ENCODE measurements at places on chromosomes 5 and 9.

DNA sequence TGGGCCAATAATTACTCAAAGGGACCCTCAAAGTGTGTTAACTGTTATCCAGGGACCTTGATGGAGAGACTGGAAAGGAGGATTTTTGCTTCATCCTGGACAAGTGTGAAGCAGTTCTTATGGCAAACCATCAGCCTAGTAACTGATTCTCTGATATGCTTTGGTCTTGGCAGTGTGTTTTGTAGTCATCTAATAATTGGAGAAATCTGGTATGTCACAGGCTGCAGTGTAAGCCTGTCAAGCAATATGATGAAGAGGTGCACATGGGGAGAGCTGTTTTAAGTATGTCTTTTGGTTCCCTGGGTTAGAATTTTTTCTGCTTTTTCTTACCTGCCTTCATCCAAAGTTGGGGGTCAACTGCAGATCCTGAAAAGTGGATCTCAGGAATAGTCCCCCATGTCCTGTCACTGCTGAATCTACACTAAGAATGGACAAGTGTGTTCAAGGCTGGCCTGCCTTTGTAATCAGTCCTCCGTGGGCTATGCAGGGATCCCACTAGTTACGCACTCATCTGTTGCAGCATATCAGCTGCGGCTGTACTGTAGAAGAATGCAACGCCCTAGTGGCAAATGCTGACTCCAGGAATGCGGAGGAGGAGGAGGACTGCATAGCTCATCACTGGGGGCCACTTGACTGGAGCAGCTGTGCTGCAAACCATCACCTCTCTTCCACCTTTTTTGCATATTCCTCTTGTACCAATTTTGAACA, 1.9 kb downstream of the SPTAN1 start:
- no peak for DNase-seq

DNA sequence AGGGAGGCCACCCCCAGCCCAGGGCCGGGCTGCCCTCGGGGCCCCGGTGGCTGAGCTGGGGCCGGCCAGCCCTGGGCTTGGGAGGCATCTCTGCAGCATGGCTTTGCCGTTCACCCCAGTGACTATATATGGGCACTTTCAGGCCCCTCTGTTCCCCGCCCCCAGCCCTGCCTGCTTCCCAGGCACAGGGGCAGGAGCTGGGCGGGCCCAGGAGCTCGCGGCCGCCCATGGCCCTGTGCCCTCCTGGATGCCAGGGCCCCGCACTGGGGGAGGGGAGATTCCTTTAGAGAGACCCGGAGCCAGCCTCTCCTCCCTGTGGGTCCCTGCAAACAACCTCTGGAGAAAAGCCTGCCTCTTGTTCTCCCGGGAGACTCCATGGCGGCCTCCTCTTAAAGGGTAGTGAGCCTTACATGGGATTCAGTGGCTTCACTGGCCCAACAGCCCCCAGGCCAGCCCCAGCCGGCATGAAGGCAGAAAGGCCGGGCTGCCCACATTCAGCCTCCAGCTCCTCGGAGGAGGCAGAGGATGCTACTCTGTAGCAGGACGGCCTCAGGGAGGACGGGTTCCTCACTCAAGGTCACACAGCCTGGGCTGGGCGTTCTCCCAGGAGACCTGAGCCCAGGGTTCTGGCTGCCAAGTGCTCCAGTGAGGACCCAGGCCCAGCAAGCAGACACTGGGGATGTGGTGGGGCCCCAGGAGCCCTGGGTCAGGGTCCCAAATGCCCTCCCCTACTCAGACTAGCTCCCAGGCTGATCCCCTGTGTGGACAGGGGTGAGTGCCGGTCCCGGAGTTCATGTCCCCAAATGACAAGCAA, 4.1 kb downstream of the NACC2 start:
- DNase-seq = no peak

DNA sequence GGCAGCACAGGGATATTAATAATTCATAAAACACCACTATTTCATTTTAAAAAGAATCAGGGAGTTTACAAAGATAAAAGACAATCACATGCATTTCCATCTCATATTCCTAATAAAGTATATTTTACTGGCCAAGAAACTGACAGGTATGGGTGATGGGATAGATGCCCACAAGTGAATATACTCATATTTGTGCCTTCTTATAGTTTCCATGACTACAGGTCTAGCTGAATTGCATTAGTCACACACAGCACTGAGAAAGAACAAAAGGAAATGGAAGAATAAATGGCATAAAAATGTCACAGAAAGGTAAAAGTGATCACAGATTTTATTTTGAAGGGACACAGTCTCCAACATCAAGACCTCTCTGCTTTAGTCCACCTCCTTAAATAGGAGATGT, 193.5 kb downstream of the PLK2 start:
- DNase-seq = no peak

- no peak for DNase-seq
Observed at GRCh38 chr9:128124451-128124850, 3.1 kb downstream of the PTGES2 start.

GRCh38 chr5:117203584-117203983, 629.0 kb upstream of the SEMA6A start:
- DNase-seq = no peak

DNA sequence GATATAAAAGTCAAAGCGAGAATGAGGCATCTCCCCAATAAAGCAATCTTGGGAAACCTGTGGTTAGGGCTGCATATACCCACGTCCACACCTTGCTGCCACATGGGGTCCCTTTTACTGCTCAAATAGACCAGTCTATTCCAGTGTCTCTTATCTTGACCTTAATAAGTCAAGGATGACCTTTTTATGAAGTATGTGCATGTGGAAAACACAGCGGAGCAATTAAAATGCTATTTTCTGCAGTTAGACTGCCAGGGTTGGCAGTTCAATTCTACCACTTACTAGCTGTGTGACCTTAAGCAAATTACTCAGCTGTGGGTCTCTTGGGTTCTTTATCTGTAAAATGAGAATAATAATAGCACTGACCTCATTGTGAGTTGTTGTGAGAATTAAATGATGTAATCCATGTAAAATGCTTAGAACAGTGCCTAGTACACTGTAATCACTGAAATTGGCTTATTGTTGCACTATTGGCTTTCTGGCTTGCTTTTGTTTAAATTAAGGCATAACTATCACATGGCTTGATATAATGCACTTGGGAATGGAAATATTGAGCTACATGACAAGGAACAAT, 67.8 kb upstream of the HSPB3 start:
- no peak for DNase-seq

Data from stimulated activated CD8-positive, alpha-beta memory T cell treated with anti-CD3 and anti-CD28 coated beads, Interleukin-15, amount 100 ng/mL, for 24 hours (primary cell).